Stimulated activated CD4-positive, alpha-beta T cell treated with anti-CD3 and anti-CD28 coated beads, TNF-alpha, amount 100 ng/mL, for 4 hours (primary cell): ENCODE measurements at places on chromosomes 6 and 20.

DNA sequence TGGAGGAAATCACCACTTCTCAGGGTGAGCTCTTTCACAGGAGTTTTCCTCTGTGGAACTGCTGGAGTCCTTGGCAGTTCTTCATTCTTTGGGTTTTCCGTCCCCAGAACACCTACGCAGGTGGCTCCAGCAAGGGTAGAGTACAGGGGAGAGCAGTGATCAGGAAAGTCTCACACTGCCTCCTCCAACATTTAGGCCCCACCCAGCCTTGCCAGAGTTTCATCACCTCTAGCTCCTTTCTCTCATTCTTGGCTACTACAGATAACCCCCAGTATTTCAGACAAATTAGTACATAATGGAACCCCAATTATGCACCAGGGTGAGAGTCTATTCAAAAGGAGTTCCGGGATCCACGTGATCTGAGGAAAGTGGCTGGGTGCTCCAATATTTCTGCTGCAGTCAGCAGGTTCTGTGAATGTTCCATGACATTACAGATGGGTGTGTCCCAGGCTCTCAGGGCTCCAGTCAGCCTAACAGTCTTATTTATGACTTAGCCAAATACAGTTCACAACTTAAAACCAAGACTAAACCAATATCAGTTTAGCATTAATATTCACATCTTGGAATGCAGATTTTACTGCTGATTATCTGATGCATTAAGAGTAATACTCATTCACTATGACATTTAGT, 44.6 kb downstream of the GPR63 start:
- no peak for DNase-seq

DNA sequence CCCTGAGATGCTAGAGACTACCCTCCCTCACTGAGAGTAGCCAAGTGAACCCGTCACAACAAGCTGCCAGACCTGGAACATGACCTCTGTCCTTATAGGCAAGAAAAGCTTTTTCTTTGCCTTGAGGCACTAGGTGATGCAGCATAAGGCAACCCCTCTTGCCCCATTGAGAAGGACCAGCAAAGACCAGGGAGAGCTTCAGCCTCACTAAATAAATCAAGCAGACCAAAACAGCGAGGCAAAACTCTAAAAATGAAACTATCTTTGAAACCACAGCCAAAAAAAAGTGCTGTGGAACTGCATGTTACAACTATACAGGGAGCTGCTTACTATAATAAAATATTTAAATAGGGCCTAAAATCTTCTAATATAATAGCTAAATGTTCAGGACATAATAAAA, 62.6 kb upstream of the FAM83B start:
- no peak for DNase-seq

- DNase-seq = no peak
Observed at GRCh38 chr6:138386897-138387296, 9.2 kb downstream of the SMIM28 start.

- DNase-seq = no peak
Observed at GRCh38 chr20:45938727-45939438, 4.4 kb downstream of the PCIF1 start.

- DNase-seq = no peak
Observed at GRCh38 chr20:17587148-17587547, 17.3 kb downstream of the DSTN start.

- DNase-seq = no peak
Observed at GRCh38 chr6:4324746-4325145, 189.4 kb upstream of the ECI2 start.

- no peak for DNase-seq
Observed at GRCh38 chr6:44038543-44039065, 88.6 kb downstream of the MRPL14 start.

GRCh38 chr6:111573892-111574797, 31.5 kb downstream of the TRAF3IP2 start:
- no peak for DNase-seq

DNA sequence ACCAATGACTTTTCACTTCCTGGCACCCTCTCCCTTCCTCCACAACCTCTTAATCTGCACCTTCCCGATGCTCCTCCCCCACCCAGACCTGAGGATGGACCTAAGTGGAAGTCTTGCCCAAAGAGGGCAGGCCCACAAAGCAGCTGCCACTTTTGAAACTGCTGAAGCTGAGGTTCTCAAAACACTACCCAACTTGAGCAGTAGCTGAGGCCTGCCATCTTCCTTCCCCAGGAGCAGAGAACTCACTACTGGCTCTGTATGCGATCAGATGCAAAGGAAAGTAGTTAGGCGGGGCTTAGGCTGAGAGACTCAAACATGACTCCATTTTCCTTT, 1.5 kb downstream of the HM13 start:
- no peak for DNase-seq

- DNase-seq = no peak
Observed at GRCh38 chr6:80217794-80218193, 111.3 kb downstream of the BCKDHB start.

DNA sequence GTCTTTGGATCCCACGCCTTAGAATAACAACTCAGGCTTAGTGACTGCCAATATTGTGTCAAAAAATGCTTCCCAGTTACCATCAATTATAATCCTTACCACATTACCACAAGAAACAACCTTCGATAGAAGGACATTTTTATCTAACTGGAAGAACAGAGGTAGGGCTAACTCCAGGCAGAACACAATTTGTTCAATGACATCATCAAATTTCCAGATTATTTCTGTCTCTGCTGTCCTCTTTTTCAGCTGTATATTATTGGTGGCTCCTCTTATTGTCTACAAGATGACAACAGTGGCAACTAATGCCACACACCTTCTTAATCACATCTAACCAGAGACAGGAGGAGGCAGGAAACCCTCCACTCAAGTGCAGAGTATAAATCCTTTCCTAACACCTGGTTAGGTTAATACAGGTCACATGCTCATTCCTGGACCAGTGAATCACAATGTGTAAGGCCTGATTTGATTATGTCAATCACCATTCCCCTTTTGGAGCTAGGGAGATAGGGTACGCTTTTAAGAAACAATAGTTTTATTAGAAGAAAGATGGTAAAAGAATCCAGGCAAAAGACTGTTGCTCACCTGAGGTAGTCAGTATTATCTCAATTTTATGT, 18.0 kb downstream of the KHDC1L start:
- no peak for DNase-seq

DNA sequence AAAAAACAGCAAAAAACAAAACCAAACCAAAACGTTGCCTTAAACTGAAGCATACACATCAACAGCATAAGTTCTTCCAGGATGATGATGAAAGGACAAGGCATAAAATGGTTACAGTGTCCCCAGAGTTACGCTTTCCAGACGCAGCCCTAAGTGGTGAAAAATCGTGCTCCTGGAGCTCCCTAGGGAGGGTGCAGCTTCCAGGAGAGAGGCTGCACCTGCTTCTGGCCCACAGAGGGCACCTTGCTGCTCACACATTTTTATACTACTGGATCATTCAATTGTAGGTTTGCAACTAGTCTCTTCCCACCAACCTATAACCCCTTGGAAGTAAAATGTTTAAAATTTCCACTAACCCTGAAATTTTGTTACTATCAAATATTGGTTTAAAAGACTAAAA, 115.0 kb downstream of the PRKN start:
- no peak for DNase-seq

DNA sequence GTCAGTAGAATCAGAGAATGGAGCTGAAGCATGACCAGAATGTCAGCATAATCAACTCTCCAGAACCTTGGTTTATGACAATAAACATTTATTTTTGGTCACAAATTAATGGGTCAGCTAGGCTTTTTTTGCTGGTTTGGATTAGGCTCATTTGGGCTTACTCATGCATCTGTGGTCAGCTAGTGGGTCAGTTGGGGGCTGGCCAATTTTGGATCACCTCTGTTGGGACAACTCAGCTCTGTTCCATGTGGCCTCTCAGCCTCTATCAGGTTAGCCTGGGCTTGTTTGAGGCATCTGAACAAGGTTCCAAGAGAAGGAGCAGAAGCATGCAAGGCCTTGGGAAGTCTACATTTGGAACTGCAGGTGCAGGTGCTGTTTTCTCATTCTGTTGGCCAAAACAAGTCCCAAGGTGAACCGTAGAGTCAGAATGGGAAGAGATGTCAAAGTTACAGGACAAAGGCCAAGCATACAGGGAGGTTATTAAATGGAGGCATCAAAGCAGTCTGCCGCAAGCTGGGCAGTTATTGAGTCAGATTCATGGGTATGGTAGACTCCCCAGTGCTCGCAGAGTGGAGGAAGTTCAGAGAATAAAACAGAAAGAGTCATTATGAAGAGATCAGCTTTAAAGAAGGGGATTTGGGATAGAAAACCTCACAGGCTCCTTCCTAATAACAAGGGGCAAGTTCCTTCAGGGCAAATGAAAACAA, 173.0 kb downstream of the PLCB4 start:
- no peak for DNase-seq

DNA sequence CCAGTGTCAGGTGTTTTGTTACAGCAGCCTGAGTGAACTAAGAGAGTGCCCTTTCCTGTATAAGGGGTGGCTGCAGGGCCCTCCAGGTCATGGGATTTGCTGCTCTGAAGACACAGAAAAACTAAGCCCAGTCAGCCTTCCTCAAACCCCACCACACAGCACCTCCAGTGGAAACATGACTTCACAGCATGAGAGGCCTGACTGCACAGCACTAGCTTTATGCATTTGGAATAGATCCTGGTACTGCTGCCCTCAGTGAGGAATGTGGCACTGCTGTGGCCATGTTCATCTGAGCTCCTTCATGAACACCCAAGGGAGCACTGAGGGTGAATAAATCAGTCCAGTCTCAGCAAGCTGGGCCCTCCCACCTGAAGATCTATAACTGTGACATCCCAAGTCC, 296.1 kb upstream of the FOXQ1 start:
- no peak for DNase-seq

DNA sequence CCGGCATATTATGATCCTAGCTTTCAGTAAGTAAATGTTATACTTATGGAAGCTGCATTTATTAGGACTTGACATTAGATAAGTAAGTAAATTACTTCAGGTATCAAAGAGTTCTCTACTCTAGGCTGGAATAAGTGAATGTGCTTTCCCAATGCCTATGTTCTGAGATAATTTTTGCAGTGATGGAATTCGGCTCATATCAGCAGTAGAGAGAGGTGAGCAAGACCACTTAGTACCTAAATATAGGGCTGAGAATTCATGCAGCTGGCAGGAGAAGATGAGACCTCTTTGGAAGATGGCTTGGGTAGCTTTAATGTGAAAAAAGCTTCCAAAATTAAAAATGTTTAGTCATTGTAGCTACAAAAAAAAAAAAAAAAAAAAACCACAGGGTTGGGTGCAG, 13.3 kb upstream of the BEND3 start:
- no peak for DNase-seq
